Heart right ventricle (tissue), 16 donors: ENCODE measurements at places on chromosomes 11 and 22. TPM values are rescaled to one million over a fixed set of nuclear protein-coding genes. Genes with fewer than 3 reads are reported as not detected.

MPPED2 gene
- polyA plus RNA-seq: 2.2 TPM

CRACR2B gene
- polyA plus RNA-seq: 11.5 TPM

OR5P2 gene
- not detected for polyA plus RNA-seq

STIM1 gene
- polyA plus RNA-seq: 11.9 TPM
